ENCODE measurements at places on chromosomes 1 and 21.

- no peak for DNase-seq
Observed at GRCh38 chr1:155651861-155652661, 36.5 kb downstream of the YY1AP1 start.

GRCh38 chr1:27862671-27863537 lies 9.4 kb upstream of the THEMIS2 start:
- DNase-seq = peak; percentile 90

DNA sequence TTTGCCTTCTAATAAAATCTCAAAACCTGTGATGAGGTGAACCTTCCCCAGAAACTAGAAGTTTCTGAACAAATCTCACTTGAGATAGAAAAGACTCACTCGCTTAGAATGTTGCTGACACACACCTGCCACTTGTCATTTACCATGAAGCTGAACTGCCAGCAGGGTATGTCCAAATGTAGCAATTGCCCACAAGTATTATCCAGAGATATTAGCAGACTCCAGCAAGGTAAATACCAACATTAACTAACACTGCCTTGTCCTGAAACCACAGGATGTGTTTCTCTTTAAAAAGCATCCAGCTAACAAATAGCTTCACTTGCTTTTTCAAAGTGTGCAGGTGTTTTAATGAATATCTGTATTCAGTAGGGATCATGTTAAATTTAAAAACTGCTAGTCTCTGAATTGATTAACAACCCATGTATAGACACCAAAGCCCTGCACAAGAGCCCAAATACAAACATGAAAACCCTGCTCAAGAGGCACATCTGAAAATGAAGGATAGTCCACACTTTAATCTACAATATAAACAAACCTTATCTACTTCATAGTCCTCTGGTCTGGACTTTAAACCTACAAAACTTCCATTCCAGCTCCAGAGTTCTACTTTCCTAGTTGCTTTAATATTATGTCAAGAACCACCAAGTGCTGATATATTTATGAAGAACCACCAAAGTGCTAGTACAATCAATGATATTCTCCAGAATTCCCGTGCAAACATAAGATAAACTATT lies 19.3 kb downstream of the KRTAP8-1 start:
- DNase-seq = no peak

DNA sequence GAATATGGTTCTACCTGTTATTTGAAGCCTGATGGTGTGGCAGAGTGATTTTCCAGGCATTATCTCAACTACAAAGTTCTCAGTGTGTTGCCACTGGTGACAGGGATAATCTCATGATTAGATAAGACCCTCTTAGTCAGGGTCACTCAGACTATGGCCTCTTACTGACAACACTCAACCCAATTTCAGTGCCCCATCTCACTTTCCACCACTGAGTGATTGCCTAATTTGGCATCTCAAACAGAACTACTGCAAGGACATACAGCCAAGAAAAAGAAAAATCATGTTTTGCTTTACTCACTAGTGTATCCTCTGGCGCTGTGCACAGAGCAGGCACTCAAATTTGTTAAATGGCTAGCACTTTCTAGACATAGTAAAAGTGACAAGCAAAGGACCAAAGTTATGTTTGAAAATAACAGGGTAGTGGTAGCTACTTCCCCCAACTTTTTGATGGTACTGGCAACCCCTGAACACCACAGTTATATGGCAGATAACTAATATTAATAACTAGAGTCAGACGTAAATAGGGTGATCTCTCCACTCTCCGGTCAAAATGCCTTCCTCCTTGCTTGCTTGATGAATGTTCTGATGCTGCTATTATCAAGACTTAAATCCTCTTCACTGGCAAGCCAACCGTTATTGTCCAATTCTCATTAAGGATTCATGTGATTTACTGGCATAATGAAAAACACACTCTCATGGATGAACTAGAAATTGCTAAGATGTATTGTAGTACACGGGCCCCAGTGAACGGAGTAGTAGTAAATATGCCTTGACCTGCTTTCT lies 37.1 kb upstream of the SLC30A10 start:
- no peak for DNase-seq

- no peak for DNase-seq
Observed at GRCh38 chr1:231750296-231750695, 123.7 kb downstream of the DISC1 start.

DNA sequence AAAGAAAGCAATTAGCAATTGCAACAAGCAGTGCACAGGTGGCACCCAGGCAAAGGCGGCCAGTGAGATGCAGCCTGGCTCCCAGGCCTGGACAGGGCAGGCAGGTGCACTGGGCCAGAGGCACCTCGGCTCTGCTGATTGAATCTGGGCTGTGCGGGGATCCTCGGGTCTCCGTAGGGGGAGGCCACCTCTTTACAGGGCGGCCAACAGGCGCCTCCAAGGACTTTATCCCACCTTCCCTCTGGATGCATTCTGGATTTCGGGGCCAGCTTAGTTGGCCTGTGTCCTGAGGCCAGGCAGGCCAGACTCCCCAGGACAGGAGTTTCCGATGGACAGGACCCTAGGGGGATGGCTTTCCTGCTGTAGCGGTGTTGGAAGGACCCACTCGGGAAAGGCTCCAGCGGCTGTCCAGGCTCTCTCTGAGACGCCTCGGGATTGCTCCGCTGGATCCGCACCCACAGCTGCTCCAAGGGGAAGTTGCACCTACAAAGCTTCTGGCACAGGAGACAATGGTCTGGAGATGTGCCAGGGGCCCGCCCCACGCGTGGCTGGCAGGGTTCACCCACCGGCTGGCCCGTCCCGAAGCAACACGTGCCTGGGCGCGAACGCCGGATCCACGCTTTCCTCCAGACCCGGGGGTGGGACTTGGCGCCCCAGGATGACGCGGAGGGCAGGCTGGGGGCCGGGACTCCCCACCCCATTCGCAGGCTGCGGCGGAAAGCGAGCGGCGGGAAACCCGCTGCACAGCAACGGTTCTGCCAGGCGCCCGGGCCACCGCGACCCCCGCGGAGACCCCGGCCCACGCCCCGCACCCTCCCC lies 810 bp downstream of the SLC19A1 start:
- DNase-seq = no peak

DNA sequence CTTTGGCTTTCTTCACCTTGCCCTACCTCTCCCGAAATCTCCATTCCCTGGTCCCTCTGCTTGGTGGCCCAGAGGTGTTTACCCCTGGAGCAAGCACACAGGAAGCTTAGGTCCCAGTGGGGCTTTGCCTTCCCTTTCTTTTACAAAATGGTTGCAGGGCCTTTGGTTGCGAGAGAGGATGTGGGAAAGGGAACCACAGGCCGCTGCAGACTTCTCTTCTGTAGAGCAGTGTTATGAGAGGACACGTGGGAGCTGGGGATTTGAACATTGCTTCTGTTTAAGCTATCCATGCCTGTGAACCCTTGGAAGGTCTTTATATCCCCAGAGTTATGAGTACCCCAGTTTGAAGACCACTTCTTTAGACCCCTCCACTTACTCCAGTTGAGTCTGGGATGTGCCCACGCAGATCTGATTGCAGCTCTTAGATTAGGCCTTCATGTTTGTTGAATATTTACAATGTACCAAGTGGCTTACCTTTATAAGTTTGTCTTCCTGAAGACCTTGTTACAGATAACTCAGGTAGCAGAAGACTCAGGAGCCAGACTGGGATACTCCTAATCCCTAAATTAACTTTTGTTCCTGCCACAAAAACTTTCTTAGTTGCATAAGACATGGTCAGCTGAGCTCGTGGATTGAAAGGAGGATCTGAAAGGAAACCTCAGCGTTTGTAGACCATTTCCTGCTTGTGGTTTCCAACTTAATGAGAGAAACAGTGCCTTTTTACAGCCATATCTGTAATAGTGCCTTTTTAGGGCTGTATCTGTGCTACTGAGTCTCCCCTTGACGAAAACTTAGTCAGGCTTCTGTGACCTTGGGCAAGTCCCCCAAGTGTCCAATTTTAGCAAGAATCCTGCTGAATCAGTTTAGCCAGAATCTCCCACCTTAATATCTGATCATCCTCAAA lies 21.9 kb upstream of the IVNS1ABP start:
- DNase-seq = no peak

- DNase-seq = no peak
Observed at GRCh38 chr1:235648954-235649367, 623 bp downstream of the GNG4 start.

GRCh38 chr1:93735722-93736121 lies 54.1 kb upstream of the BCAR3 start:
- peak; percentile 67 for DNase-seq

GRCh38 chr1:229127301-229127700 lies 143.6 kb upstream of the RAB4A start:
- no peak for DNase-seq

DNA sequence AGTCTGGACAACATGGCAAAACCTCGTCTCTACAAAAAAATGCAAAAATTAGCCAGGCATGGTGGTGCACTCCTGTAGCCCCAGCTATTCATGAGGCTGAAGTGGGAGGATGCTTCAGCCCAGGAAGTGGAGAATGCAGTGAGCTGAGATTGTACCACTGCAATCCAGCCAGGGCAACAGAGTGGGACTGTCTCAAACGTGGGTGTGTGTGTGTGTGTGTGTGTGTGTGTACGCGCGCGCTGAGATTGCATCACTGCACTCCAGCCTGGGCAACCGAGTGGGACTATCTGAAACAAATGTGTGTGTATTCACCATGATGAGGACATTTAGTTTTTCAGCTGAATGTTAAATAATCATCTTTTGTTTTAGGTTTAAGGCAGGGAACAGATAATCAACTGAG lies 21.1 kb downstream of the USP1 start:
- DNase-seq = no peak

GRCh38 chr21:33666153-33666552 lies 23.9 kb downstream of the ITSN1 start:
- no peak for DNase-seq

DNA sequence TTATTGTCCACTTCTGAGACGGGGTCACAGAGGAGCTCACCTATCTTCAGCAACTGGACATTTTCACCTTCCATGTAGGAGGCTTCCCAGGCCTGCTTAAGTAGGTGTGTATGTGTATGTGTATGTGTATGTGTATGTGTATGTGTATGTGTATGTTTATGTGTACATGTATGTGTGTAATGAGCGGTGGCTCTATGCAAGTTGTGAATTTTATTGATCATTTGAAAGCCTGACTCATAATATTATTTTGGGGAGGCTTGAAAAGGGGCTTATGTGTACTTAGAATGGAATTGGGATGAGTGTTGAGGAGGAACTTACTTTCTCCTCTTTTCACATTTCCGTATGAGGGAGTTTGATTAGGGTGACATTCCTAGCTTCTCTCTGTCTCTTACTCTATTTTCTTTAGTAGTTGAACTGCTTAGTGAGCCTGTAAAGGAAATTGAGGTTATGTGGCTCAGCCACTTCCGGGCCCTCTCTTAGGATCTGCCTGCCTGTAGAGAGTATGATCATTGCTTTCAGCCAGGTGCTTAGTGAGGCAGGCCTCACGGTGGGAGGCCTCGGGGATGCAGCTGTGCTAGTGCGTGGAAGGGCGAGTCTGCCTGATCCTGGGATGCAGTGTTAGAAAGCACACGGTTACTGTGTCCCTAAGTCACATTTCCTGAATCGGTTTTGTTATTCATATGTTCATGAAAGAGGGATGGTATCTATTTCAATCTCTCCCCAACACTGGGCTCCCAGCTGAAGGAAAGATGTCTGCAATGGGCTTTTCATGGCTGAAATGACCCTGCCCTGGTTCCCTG lies 61.0 kb downstream of the IER5 start:
- DNase-seq = no peak

GRCh38 chr1:17895986-17896385 lies 140.9 kb downstream of the ACTL8 start:
- DNase-seq = no peak

- no peak for DNase-seq
Observed at GRCh38 chr21:21057349-21058062, 59.3 kb downstream of the NCAM2 start.

- DNase-seq = no peak
Observed at GRCh38 chr1:220371324-220371723, 99.1 kb upstream of the RAB3GAP2 start.

GRCh38 chr1:40539338-40539737 lies 7.9 kb downstream of the ZNF684 start:
- DNase-seq = no peak

DNA sequence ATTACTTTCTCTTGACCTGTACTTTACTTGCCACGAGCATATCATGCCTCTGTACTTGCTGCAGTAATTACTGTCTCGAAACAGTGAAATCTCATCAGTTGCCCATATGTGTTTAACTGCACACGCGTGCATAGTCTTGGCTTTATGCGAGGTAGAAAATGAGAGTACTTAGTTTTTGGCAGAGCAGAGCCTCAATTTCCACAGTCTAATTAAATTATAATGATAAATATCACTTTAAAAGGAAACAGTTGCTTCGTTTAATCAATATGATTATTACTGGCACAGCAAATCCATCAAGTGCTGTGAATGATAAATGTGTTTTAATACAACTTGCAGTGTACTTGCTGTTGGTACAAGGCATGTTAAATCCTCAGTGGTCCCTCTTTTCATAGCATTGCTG lies 47.6 kb downstream of the ADARB1 start:
- no peak for DNase-seq

DNA sequence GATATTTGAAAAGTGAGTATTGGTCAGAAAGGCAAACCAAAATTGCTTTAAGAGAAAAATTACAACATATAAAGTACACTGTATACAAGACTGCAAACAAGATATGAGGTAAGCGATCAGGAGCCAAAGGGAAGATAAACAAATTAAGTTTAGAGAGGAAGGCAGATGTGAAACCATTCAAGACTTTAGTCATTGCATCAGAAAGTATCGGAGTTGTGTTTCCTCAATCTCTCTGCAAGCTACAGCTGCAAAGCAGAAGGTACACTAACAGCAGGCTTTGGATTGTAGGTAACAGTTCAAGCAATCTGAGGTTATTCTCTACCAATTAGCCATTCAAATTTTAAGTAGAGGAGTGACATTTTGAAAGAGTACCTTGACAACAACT lies 21.3 kb upstream of the TLCD4 start:
- peak; percentile 48 for DNase-seq

- no peak for DNase-seq
Observed at GRCh38 chr1:19339214-19339861, 27.2 kb downstream of the SLC66A1 start.

GRCh38 chr21:30616125-30616524 lies at the start of gene KRTAP20-1:
TSS of gene KRTAP20-1 (plus strand) at chr21:30616425. CDS start at chr21:30616455, 30 bp downstream.
- DNase-seq = no peak

DNA sequence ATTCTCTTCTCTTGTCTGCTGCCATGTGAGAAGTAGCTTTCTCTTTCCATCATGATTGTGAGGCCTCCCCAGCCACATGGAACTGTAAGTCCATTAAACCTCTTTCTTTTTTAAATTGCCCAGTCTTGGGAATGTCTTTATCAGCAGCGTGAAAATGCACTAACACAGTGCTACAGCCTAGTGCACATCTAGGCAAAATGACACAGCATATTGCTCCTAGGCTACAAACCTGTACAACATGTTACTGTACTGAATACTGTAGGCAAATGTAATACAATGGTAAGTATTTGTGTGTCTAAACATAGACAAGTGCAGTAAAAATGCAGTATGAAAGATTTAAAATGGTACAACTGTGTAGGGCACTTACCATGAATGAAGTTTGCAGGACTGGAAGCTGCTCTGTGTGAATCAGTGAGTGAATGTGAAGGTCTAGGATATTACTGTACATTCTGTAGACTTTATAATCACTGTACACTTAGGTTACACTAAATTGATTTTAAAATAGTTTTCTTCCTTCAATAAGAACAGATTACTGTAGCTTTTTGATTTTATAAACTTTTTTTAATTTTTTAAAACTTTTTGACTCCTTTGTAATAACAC lies 69.4 kb downstream of the RGS21 start:
- DNase-seq = no peak

Measured in AG04450 (cell line).